ENCODE measurements at places on chromosomes 7 and 10.

GRCh38 chr10:62764011-62764410 lies 40.5 kb upstream of the ADO start:
- DNase-seq = no peak

DNA sequence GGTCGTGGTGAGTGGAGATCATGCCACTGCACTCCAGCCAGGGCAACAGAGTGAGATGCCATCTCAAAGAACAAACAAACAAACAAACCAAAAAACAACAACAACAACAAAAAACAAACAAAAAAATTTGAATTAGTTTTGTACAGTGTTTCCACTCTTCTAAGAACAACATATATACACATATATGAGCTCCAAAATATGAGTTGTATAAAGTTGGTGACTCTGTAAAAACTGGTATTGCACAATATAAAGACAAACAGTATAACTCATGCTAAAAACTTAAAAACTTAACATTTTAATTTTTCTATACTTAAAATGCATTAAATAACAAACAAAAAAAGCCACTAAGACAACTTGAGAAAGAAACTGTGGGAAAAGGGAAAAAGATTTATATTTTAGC lies 46.0 kb downstream of the AKR1B15 start:
- no peak for DNase-seq

GRCh38 chr7:48636391-48637015 lies 287.8 kb upstream of the CDC14C start:
- no peak for DNase-seq

DNA sequence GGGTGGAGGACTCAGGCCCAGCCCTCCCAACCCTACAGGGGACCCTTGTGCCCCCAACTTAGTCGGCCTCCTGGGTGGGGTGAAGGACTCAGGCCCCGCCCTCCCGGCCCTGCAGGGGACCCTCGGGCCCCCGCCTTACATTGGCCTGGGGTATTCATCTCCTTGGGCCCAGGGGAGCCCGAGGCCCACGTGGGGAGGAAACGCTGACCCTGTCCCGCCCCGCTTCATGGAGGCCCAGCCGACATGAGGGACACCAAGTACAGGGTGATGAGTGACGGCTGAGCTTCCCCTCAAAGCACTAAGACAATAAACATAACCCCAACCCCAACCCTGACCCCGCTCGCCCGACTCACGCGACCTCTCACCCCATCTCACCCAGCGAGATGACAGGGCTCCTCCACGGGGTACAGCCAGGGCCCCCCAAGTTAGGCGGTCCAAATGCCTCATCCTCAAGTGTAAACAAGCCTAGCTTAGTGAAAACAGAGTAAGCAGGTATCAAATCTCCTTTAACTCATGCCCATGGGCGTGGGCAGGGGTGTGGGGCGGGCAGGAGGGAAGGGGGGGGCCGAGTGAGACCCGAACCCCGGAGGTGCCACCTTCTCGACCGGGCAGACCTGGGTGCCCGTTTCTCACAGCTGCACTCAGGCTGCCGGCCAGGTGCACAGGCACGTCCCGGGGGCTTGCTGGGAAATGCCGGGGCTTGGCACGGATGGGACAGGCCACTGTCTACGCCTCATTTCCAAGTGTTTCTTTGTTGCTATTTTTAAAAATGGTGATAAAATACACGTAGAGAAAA lies 8.2 kb downstream of the CYP2W1 start:
- no peak for DNase-seq

DNA sequence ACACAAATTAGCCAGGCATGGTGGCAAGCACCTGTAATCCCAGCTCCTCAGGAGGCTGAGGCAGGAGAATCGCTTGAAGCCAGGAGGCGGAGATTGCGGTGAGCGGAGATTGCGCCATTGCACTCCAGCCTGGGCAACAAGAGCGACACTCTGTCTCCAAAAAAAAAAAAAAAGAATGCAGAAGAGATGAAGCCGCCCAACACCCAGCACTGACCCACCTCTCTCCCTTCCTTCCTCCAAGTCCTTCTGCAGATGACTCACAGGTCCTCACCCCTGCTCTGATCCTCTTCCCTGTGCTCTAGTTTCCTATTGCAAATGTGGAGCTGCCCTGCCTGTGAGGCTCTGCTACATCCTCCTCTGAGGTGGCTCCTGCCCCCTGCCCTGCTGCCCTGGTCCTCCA lies 22.0 kb upstream of the OPALIN start:
- no peak for DNase-seq

DNA sequence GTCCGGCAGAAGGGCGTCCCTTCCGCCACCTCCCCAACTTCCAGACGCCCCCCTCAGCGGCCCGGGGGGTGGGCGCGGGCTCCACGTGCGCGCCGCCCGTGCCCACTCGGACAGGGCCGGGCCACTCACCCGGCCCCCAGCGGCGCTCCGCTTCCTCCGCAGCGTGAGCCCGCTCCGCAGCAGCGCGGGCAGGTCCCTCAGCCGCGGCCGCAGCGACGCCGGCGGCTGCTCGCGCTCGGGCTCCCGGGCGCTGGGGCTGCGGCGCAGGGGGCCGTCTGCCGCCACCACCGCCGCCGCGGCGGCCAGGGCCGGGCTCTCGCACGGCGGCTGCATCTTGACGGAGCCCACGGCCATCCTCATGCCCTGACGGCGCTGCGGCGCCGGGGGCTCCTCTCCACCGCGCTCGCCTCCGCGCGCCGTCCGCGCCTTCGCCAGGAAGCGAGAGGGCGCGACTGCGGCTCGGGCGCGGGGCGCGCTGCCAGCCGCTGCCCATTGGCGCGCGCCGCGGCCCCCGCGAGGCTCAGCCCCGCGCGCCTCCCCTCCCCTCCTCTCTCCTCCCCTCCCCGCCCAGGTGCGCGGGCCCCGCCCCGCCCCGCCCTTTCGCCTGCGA lies at the start of gene RAPGEF5:
TSS of gene RAPGEF5 (minus strand) at position 454 of the 610 bp plus-strand sequence. CDS start at position 360, 94 bp downstream.
- DNase-seq = peak; percentile 75

DNA sequence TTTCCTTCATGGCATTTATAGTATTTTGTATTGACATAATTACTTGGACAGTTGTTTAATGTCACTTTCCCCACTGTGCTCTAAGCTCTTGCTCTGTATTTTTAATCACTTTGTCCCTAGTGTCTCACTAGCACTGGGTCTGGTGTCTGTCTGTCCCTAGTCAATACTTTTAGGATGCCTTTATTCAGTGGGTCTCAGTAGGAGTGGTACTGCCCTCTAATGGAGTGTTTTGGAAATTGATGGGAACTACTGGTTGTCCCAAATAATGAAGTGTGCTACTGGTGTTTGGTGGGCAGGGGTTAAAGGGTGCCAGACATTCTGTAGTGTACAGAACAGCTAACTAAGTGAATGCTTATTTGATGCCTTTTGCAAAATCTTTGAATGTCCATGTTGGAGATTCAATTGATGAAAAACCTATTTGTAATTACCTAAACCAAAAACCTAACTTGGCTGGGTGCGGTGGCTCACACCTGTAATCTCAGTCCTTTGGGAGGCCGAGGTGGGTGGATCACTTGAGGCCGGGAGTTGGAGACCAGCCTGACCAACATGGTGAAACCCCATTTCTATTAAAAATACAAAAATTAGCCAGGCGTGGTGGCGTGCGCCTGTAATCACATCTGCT lies 33.3 kb downstream of the CDK14 start:
- DNase-seq = no peak
